ENCODE measurements at places on chromosomes 12 and 14. TPM values are rescaled to one million over a fixed set of nuclear protein-coding genes. Genes with fewer than 3 reads are reported as not detected.

The ANG gene
- total RNA-seq, result 4.4 TPM

DNA sequence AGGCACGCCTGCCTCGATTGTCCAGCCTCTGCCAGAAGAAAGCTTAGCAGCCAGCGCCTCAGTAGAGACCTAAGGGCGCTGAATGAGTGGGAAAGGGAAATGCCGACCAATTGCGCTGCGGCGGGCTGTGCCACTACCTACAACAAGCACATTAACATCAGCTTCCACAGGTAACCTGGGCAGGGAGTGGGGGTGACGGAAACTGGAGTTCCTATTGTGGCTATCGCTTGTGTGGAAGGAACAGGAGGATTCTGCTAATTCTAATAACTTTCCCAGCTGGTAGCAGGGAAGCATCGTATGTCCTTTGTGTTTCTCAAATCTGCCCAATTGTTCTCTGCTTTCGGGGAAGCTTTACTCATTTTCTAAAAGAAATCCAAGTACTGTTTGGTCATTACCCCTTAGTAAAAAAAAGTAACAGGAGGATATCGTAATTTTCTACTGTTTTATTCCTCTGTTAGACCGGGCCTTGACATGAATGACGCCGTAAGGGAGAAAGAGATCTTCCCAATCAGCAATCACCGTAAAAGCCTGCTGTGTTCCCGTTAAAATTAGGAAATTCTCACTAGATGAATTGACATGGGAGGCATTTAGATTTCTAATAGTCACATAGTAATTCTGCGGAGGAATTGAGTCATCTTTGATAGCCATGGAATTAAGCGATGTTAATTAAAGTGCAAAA is 449 bp downstream of the THAP2 start:
- no peak for DNase-seq

The KRT78 gene
- total RNA-seq, result 1.5 TPM

DNA sequence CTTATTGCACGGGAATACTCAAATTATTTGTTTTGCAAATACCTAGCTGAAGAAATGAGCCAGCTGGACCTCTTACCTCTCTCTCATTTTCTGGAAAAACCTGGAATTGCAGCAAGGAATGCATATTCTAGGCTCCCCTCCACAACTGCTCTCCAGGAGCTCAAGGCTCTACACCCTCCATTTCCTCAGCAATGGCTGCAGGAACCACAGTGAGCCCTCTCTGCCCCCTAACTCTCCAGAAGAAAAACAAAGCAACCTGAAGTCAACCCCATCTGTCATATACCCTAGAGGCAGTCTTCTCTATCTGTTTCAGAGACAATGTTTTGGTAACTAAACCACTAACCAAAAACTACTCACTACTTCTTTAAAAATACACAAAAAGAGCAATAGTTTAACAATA is 221.6 kb downstream of the SLC25A21 start:
- DNase-seq, result no peak

GRCh38 chr14:100428727-100429126 is 105.6 kb downstream of the SLC25A47 start:
- no peak for DNase-seq

The CCDC60 gene
- total RNA-seq, result not detected

- no peak for DNase-seq
These were observed 51.0 kb downstream of the EGLN3 start for GRCh38 chr14:33899723-33900341.

DNA sequence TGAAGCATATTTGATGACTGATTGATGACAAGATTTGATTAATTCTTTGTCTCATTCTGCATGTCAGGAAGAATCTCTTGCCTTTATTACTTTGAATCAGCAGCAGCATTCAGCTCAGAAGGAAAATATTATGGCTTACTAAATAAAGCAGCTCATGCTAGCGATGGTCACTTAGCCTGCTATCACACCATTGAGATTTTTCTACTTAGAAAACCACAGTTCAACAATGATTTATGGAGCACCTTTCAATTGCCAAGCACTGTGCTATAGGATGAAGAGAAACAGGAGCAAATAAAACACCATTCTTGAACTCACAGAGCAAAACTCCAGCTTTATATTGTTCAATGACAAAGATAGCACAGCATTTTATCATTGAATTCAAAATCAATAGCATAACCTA is 197.7 kb downstream of the CPNE8 start:
- DNase-seq, result no peak

- peak; percentile 95 for DNase-seq
These were observed 53.7 kb downstream of the FBXL14 start for GRCh38 chr12:1540690-1541089.

The FOXN4 gene
- total RNA-seq, result not detected

The EML5 gene
- 0.43 TPM for total RNA-seq

The MOAP1 gene
- total RNA-seq, result 9.3 TPM

The SLC17A8 gene
- not detected for total RNA-seq

- DNase-seq, result no peak
These were observed 40.5 kb upstream of the KCNA5 start for GRCh38 chr12:5003025-5003666.

GRCh38 chr14:77322250-77322902 is 1.5 kb downstream of the GSTZ1 start:
- no peak for DNase-seq

GRCh38 chr12:54987611-54988231 is 3.2 kb upstream of the TESPA1 start:
- no peak for DNase-seq

GRCh38 chr12:12990700-12991468 is 9.2 kb downstream of the HEBP1 start:
- peak; percentile 45 for DNase-seq

DNA sequence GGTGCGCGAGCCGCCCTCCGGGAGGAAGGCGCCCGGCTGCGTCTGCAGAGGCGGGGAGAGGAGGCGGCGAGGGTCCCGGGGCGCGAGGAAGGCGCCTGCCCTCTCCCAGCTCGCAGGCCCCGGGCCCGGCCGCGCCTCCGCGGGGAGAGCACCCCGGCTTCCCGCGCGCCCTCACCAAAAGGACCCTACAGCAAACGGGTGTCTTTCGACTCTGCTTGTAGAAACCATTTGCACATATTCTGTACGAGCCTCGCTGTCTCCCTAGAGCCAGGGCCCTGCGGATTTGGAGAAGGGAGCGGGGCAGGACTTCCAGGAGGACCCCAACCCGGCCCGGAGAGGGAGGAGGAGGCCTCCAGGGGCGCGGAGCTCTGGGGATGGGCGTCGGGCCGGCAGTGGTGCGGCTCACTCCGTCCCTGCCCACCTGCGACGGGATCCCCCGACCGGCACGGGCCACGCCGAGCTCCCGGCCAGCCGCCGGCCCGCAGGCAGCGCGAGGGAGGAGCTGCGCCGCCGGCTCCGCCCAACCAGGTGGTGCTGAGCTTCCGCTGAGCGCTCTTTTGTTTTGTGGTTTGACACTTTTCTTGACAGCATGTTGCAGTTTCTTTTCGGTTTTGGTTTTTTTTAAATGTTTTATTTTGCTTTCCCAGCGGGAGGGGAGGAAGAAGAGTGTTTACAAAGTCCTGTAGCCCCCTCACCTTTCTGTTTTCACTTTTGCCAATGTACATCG is 103.3 kb upstream of the FKBP4 start:
- DNase-seq, result no peak

- no peak for DNase-seq
These were observed 349.7 kb upstream of the FAR2 start for GRCh38 chr12:28799348-28799747.

DNA sequence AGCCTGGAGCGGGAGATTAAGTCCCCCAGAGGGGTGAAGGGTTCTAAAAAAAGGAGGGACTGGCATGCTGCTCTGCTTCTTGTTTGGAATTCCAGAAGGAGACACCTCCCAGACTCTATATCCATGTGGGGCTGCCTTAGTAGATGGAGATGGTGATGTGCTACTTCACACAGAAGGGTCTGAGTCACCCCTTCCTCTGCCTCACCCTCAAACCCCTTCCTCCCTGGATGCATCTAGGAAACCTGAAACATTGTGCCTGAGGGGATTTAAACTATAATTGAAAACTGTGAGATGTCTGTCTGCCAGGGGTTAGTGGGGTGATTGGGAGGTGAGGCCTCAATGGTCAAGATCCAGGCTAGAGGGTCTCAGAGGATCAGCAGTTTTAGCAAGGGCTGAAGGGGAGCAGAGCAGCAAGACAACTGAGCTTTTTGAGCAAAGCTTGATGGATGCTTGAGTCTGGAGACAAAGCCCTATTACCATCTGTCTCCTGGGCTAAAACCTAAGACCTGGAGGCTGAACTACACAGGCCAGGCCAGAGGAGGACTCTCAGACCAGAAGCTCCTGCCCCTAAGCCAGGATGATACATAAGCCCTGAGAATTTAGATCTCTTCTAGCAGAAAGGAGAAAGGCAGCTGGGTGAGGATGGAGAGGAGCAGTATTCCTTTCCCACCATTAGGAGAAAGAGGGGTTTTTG is 314.7 kb upstream of the ATP2B1 start:
- peak; percentile 36 for DNase-seq

- DNase-seq, result no peak
These were observed 27.6 kb upstream of the CCDC91 start for GRCh38 chr12:28162697-28163096.

DNA sequence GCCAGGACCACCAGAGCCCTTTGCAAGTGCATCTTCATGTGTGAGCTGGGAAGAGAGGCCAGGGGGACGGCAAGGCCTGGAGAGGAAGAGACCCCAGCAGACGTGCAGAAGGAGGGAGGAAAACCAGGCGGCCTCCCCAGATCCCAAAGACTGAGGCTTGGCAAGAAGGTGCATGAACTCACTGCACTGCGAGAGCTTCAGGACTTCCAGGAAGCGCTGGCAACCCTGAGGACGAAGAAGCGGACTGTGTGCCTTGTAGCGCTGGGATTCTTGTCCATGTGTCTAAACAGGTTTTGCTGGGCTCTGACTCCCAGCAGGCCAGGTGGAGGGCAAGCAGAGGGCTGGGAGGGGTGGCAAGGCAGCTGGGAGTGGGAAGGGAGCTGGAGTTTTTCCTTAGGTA is 939 bp downstream of the TGFB3 start:
- peak; percentile 48 for DNase-seq

The DCN gene
- not detected for total RNA-seq

DNA sequence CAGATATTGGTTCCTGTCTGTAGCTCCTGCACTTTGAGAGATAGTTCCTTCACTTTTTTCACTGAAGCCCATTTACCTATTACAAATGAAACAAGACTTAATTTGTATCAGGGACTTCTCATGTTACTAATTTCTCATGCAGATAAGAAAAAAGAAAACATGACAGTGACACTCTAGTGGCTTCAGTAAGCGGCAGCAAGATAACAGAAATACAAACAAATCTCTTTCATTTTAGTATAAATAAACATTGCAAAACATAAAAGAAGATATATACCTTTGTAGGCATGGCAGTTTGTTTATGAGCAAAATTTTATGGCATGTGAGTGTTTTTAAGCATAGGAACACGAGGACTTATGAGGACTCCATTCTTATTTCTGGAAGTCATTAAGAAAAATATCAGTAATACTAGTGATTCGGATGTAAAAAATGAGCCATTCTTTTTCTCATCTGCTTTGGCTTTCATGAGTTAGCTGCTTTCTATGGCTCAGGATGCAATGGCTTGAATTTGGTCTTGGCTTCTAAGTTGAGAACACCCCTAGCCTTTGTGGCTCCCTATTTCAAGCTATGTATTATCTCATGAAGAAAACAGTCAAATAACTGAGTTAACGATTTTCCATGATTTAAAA is 310.1 kb upstream of the RGS6 start:
- no peak for DNase-seq

- DNase-seq, result no peak
These were observed 881 bp upstream of the PUS1 start for GRCh38 chr12:131928080-131928710.

GRCh38 chr14:54735424-54735823 is 167.2 kb downstream of the GCH1 start:
- no peak for DNase-seq

The CPNE6 gene
- not detected for total RNA-seq

GRCh38 chr12:56261503-56262232 is 3.5 kb upstream of the ANKRD52 start:
- DNase-seq, result peak; percentile 55

DNA sequence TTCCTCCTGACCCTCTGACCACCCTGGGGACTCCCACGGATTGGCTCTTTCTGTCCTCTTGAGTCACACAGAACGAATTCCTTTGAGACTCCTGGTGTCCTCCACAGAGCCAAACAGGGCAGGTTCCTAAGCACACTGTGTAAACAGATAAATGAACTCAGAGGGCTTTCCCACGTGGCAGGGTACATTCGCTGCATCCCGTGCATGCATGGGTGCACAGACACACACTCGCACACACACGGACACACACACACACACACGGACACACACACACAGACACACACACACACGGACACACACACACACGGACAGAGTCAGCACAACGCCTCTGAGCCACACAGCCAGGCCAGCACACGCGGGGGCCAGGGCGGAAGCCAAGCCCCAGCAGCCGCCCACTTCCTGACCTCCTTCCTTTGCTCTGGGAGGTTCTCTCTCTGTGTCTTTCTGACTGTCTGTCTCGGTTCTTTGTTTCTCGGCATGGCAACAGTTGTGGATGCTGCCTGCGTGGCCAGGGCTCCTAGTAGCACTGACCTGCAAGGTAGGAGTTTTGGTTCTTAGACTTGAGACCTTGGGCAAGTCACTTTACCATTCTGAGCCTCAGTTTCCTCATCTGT is 706 bp downstream of the CRACR2A start:
- no peak for DNase-seq

GRCh38 chr12:126685636-126686035 is 1581.3 kb upstream of the TMEM132C start:
- no peak for DNase-seq

- DNase-seq, result no peak
These were observed 1.9 kb upstream of the SCFD1 start for GRCh38 chr14:30620178-30620577.

- DNase-seq, result no peak
These were observed 553 bp downstream of the TRIM9 start for GRCh38 chr14:51094282-51094821.

The TAS2R14 gene
- 1.8 TPM for total RNA-seq

DNA sequence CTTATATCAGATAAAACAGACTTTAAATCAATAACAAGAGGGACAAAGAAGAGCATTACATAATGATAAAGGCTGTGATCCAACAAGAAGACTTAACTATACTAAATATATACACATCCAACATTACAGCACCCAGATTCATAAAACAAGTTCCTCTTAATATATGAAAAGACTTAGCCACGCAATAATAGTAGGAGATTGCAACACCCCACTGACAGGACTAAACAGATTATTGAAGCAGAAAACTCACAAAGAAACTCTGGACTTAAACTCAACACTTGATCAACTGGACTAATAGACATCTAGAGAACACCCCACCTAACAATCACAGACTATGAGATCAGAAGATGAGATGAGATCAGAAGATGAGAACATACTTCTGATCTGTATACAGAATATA is 5.7 kb upstream of the CLEC14A start:
- no peak for DNase-seq

The ADCY6 gene
- 48.3 TPM for total RNA-seq

All from PC-9 (cell line).